ENCODE measurements at places on chromosomes 11 and 22. TPM values are rescaled to one million over a fixed set of nuclear protein-coding genes. Genes with fewer than 3 reads are reported as not detected.

Gene CYP2D6
- 1.2 TPM for total RNA-seq

Gene TPH1
- 0.38 TPM for total RNA-seq

Gene SPTBN2
- total RNA-seq, result 1.5 TPM

Gene PARVG
- total RNA-seq, result 14.1 TPM

- H3K36me3 ChIP-seq, result no peaks in the 10 kb centered on the region
- H3K27me3 ChIP-seq, result no peaks in the 10 kb centered on the region
- H3K4me3 ChIP-seq, result no peak overlapping the region
- no peak for DNase-seq
- H3K4me1 ChIP-seq, result no peaks in the 10 kb centered on the region
These were observed 445.0 kb upstream of the B3GAT1 start for GRCh38 chr11:134857035-134857434.

DNA sequence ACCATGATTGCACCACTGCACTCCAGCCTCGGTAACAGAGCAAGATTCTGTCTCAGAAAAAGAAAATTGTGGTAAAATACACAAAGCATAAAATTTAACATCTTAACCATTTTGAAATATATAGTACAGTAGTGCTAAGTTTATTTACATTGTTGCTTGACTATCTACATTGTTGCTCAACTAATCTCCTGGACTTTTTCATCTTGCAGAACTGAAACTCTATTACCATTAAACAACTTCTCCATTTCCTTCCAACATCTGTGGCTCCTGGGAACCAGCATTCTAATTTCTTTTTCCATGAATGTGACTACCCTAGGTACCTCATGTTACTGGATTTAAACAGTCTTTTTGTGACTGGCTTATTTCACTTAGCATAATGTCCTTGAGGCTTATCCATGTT is 13.5 kb upstream of the VWA5A start:
- no peaks in the 10 kb centered on the region for H3K27me3 ChIP-seq
- no peak overlapping the region for H3K4me3 ChIP-seq
- H3K36me3 ChIP-seq, result no peaks in the 10 kb centered on the region
- DNase-seq, result no peak

DNA sequence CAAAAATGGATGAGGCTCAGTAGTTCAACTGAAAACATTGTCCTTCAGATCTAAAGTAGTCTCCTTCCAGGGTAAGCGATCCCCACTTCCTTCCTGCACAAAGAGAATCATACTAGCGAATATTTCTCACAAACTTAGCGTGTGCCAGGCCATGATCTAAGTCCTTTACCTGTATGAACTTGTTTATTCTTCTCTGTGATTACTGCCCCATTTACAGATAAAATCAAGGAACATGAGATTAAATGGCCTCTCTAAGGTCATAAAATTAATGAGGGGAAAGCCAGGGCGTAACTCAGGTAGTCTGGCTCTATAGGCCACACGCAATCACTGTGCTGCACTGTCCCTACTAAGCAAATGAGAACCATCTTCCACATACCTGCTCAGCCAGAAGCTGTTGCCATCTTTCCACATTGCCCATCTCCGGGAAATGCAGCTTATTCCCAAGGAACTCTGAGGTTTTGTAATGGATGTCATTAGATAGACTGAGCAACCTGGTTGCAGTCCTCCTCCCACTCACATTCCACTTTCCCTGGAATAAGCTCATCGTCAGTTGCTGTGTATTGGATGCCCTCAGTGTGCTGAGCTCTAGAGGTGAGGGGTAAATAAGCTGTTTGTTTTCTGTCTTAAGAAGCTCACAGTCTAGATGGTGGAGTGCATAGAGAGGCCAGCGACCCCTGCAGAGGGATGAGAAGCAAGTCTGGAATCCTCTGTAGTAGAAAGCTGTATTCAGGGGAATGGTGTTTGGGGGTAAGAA is 146.3 kb downstream of the SNX19 start:
- no peak for DNase-seq
- H3K27me3 ChIP-seq, result no peaks in the 10 kb centered on the region
- H3K4me3 ChIP-seq, result no peak overlapping the region
- peaks cover 16% of the 10 kb centered on the region for H3K4me1 ChIP-seq
- H3K36me3 ChIP-seq, result no peaks in the 10 kb centered on the region
- H3K27ac ChIP-seq, result no peak overlapping the region

GRCh38 chr22:26707090-26707489 is 49.7 kb downstream of the MIAT start:
- H3K27me3 ChIP-seq, result no peaks in the 10 kb centered on the region
- H3K27ac ChIP-seq, result no peak overlapping the region
- no peak for DNase-seq

GRCh38 chr22:35274154-35274871 is 17.0 kb downstream of the HMGXB4 start:
- no peak for DNase-seq
- H3K27me3 ChIP-seq, result no peaks in the 10 kb centered on the region
- no peak overlapping the region for H3K4me3 ChIP-seq
- no peaks in the 10 kb centered on the region for H3K36me3 ChIP-seq

- H3K27me3 ChIP-seq, result no peaks in the 10 kb centered on the region
- no peak overlapping the region for H3K4me3 ChIP-seq
- no peak for DNase-seq
- no peaks in the 10 kb centered on the region for H3K36me3 ChIP-seq
- H3K4me1 ChIP-seq, result no peaks in the 10 kb centered on the region
- no peak overlapping the region for H3K27ac ChIP-seq
These were observed 24.0 kb downstream of the SMCO4 start for GRCh38 chr11:93519179-93519578.

DNA sequence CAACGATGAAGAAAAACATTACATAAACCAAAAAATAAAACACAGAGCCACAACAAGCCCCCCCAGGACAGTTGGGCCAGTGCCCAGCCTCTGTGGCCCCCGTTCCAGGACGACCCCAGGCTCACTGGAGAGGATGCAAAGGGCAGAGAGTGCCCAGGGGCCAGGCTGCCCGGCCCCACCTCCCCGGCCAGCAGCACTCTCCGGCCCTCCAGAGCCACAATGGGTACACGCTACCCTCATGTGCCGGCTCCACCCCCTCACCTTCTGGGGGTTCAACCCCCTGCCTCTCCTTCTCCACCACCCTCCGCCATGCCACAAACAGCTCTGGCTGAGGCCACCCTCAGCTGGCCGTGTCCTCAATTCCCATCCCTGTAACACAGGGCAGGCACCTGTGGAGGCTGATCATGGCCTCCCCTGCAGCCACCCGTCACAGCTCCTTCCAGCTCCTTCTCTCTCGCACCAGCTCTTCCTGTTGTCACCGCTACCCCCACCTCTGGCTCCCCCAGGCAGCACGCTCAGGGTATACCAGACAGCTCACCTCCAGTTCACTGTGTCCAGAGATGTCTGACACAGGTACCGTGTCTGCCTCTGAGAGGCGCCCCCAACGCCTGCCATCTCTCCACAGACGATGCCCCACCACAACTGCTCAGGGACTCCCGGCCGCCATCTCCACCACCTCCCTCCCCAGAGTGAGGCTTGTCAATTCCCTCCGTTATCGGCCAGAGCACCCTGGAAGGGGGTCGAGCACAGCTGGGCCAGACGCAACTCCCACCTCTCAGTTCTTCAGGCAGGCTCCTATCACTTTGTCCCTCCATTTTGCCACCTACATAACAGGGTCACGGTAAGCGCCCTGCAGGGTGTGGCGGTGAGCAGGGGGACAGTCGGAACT is 30.8 kb upstream of the MOB2 start:
- no peaks in the 10 kb centered on the region for H3K27me3 ChIP-seq
- H3K4me1 ChIP-seq, result peaks cover 20% of the 10 kb centered on the region
- no peak for DNase-seq
- no peak overlapping the region for H3K4me3 ChIP-seq
- H3K36me3 ChIP-seq, result no peaks in the 10 kb centered on the region
- no peak overlapping the region for H3K27ac ChIP-seq

GRCh38 chr11:19817265-19817851 is 104.7 kb downstream of the NAV2 start:
- H3K27me3 ChIP-seq, result no peaks in the 10 kb centered on the region
- DNase-seq, result no peak
- H3K4me1 ChIP-seq, result no peaks in the 10 kb centered on the region
- H3K27ac ChIP-seq, result no peak overlapping the region
- no peaks in the 10 kb centered on the region for H3K36me3 ChIP-seq

DNA sequence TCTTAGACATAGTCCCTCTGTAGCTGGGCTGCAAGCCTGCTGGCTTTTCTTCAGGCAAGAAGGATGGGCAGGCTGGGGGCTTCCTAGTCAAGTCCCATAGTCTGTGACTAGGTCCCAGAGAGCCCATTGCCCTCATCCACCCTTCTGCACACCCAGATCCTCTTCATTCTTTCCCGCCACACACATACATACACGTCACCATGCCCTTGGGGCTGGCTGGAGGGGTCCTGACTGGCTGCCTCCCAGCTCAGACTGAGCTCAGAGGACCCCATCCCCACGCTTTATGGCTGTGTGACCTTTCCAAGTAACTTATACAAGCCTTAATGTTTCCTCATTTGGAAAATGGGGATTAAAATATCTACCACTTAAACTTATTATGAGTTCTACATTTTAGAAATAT is 13.5 kb upstream of the PPFIBP2 start:
- no peak overlapping the region for H3K27ac ChIP-seq
- no peak for DNase-seq
- H3K36me3 ChIP-seq, result no peaks in the 10 kb centered on the region
- no peaks in the 10 kb centered on the region for H3K4me1 ChIP-seq

Data from ovary (tissue), 10 donors.